ENCODE measurements at places on chromosomes 7 and 10.

- no peak for DNase-seq
These were observed 98.7 kb downstream of the CTBP2 start for GRCh38 chr10:125061557-125062226.

DNA sequence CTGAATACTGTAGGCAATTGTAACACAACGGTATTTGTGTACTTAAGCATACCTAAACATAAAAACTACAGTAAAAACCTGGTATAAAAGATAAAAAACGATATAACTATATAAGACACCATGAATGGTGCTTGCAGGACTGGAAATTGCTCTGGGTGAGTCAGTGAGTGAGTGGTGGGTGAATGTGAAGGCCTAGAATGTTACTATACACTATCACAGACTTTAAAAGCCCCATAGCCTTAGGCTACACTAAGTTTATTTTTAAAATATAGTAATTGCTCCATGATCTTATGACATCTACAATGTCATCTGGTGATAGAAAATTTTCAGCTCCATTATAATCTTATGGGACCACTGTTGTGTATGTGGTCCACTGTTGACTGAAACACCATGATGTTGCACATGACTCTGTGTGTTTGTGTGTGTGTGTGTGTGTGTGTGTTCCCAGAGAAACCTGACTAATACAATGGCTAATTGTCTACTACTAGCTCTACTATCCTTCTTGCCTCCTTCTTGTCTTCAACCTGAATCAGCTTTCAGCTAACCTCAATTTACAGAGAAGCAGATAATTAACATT lies 27.6 kb upstream of the PRPF18 start:
- DNase-seq: no peak

DNA sequence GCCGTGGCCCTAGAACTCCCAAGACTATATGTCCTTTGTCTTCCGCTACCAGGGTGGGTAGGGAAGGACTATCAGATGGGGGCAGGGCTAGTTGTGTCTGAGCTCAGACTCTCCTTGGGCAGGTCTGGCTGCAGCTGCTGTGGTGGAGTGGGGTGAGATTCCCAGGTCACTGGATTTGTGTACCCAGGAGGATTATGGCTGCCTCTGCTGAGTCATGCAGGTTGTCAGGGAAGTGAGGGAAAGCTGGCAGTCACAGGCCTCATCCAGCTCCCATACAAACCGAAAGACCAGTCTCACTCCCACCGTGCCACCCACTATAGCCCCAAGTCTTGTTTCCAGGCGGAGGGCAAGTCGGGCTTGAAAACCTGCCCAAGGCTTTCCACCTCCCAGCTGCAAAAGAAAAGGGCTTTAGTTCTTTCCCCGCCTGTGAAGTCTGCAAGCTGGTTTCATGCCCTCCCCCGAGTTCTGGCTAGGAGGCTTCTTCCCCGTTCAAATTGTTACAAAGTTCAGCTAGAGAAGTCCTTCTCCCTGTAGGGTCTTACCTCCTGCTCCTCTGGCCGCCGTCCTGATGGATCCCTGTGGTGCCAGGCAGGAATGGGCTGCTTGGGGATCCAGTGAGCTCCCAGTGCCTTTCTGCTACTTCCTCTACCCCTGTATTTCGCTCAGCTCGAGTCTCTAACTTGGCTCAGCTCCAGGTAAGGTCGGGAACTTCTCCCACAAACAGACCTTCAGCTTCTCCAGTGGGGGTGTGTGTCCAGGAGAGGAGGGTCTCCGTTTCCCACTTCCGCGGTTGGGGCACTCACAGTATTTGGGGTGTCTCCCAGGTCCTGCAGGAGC lies 106.8 kb upstream of the FGL2 start:
- DNase-seq: no peak

- DNase-seq: no peak
These were observed 14.5 kb downstream of the PALD1 start for GRCh38 chr10:70492786-70493659.

GRCh38 chr10:113859261-113859660 lies 4.8 kb downstream of the NHLRC2 start:
- no peak for DNase-seq

DNA sequence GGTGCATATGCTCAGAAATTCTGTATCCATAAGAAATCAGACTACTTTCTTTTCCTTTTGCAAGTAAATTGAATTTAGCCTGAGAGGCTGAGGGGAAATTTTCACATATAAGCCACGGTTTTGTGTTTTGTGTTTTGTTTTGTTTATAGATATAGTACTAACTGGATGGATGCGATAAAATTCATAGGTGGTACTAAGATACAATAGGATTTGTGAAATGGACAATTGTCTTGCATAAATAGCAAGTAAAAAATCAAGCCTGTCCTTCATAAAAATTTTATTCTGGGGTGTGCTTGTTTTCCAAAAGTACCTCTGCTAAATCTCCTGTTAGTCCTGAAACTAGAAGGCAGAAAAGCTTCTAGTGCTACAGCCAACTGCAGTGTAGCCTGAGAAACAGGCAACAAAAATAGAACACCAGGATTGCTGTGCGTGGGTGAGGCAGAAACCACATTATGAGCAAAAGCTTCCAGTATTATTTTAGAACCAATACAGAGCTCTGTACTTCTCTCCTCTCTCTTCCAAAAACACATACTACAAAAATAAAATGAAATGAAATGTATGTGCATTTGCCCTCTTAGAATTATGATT lies 634 bp upstream of the HDAC9 start:
- DNase-seq: no peak

- no peak for DNase-seq
These were observed 46.8 kb downstream of the TYW1B start for GRCh38 chr7:72781161-72781560.

DNA sequence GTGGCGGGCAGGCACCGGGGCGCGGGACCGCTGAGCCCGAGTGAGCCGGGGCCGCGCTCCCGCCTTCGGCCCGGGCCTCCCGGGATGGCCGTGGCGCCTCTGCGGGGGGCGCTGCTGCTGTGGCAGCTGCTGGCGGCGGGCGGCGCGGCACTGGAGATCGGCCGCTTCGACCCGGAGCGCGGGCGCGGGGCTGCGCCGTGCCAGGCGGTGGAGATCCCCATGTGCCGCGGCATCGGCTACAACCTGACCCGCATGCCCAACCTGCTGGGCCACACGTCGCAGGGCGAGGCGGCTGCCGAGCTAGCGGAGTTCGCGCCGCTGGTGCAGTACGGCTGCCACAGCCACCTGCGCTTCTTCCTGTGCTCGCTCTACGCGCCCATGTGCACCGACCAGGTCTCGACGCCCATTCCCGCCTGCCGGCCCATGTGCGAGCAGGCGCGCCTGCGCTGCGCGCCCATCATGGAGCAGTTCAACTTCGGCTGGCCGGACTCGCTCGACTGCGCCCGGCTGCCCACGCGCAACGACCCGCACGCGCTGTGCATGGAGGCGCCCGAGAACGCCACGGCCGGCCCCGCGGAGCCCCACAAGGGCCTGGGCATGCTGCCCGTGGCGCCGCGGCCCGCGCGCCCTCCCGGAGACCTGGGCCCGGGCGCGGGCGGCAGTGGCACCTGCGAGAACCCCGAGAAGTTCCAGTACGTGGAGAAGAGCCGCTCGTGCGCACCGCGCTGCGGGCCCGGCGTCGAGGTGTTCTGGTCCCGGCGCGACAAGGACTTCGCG lies 534 bp downstream of the FZD9 start:
- no peak for DNase-seq

DNA sequence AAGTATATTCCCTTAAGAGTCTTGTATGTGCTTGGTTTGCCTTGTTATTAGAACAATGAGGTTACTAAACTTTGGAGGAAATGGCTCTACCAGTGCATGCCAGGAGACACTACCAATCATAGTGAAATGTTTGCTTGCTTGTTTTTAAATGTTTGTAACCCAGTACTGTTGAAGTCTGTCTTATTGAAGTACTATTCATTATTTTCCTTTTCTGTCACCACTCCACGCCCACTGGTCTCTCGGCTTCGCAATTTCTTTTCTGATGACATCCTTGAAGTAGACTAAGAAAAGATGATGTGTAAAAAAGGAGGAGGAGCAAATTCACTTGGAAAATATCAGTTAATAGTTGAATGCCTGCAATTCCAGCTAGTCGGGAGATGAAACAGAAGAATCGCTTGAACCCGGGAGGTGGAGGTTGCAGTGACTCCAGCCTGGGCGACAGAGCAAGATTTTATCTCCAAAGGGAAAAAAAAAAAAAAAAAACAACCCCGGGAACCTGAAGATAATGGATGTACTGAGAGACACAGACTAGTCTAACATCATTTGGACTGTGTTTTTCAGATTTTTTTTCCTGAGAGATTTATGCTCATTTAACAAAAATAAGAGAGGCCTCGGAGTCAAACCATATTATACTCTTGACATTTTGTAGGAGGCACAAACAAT lies 959.4 kb downstream of the PCDH15 start:
- no peak for DNase-seq

- DNase-seq: no peak
These were observed 9.2 kb upstream of the AKR1B1 start for GRCh38 chr7:134468054-134468453.

DNA sequence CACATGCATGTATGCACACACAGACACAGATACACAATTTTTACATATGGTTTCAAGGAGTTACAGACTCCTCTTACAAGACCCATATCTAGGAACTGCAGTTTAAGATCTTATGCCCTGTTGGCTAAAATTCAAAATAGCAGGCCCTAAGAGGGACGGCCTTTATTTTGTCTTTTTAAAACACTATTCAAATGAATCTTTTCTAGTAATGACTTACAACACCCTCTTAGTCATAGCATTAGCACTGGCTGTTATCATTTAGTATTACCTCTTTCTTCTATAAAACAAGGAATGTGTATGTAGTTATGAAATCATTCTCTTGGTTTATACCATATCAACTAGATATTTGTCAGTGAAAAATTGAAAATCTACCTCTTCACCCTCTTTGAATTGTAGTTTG lies 15.3 kb downstream of the PAPSS2 start:
- DNase-seq: no peak

GRCh38 chr10:71150796-71151195 lies 61.6 kb upstream of the UNC5B start:
- no peak for DNase-seq

- DNase-seq: no peak
These were observed 395.9 kb upstream of the PODXL start for GRCh38 chr7:131952365-131952764.

- DNase-seq: no peak
These were observed 595.4 kb upstream of the GHITM start for GRCh38 chr10:83543691-83544462.

DNA sequence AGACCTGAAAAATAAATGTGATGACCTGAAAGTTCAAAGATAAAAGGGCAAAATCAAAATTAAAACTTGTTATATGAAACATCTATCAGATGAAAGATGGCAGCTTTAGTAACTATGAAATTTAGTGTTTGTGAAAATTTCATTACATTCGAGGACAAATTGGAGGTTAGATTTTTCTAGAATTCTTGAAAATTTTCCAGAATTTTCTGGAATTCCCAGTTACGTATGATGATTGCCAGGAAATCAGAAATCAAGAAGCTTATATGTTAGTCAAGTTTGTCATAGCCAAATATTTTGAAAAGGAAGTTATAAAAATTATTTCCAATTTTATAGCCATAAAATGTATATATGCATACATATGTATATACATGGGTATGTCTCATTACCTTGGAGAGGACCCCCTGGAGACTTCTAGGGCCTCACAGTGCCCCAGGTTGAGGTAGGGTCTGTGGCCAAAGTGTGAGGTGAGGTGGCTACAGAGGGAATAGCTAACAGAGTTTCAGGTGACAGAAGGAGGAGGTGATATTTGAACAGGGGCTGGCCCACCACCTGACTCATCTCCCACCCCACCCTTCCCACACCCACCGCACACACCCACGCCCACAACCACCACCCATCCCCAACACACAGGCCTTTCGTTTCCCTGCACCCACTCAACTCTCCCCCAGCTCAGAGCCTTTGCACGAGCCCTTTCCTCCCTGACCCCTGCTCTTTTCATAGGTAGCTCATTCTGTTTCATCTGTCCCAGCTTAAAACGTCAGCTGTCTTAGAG lies 21.5 kb downstream of the C10orf105 start:
- no peak for DNase-seq

GRCh38 chr7:105309235-105310169 lies 79.2 kb downstream of the SRPK2 start:
- no peak for DNase-seq

DNA sequence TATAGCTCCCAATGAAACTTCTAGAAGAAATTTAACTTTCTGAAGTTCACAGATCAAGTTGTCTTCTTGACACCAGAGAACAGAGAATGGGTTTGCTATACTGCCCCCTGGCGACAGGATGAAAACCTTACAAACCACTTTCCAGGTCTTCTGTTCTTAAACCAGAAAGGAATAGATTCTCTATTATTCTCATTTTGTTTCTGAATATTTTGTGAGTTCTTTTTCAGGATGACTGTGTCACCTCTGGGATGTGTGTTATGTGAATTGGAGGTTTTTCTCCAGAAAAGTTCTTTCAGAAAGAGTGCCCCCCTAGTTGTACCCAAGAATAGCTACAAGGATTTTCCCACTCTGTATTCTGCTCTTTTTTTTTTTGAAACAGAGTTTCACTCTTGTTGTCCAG lies 6.3 kb downstream of the IFT22 start:
- DNase-seq: no peak

DNA sequence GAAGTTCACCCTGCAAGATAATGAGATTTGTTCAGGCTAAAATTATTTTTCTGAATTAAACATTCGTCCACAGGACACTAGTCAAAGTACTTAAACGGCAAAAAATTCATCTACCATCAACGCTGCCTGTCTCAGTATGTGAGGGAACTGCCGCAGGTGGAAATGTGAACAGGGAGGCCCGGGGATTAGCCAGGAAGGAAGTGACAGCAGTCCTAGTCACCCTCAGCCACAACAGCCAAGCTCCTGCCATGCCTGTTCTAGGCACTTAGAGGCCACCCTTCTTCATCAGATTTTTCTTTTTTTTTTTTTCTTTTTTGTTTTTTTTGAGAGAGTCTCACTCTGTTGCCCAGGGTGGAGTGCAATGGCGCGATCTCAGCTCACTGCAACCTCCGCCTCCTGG lies 9.4 kb downstream of the NUDT5 start:
- no peak for DNase-seq

DNA sequence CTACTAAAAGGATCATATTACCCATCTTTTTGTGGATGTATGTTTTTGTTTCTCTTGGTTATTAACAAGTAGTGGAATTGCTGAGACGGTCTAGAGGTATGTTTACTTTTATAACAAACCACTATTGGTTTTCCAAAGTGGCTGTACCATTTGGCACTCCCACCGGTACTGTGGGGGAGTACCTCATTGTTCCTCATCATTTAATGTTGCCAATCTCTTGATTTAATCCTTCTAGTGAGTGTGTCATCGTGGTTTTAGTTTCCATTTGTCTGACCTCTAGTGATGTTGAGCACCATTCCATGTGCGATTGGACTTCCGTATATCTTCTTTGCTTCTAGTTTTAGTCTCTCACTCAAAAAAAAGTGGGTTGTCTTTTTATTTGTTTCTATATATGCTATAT lies 50.4 kb downstream of the RBM33 start:
- no peak for DNase-seq

DNA sequence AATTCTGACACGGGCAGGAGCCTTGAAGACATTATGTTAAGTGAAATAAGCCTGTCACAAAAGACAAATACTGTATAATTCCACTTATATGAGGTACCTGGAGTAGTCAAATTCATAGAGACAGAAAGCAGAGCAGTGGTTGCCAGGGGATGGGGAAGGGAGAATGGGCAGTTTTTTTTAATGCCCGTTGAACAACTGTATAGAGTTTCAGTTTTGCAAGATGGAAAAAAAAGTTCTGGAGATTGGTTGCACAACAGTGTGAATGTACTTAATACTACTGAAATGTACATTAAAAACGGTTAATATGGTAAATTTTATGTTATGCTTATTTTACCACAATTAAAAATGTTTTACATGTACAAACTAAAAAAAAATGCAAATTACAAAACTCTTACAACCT lies 63.6 kb upstream of the EFCAB10 start:
- no peak for DNase-seq

Data from NCI-H2107 (cell line).